ENCODE measurements at places on chromosomes 4 and X.

DNA sequence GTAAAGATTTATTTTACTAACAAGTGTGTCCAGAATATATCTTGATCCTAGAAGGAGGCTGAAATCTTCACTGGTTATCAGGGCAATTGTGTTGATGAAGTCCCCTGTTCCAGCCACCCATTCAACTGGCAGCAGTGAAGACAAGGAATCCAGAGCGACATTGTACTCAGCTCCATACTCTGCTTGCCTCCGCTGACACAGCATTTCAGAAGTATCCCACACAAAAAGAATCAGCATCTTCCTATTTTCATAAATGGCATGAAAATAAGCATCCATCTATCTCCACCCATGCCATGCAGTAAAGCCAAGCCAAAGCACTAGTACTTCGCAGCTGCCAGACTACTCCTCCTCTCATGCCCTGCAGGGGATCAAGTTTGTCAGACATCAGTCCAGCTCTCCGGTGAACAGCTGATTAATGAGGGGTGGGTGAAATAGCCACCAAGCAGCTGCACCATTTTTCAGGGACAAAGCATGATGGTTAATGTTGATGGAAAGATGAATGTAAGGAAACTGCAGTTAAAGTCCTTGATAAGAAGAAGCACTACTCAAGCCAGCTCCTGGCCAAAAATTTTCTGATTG lies 54.0 kb downstream of the COL25A1 start:
- DNase-seq: no peak

DNA sequence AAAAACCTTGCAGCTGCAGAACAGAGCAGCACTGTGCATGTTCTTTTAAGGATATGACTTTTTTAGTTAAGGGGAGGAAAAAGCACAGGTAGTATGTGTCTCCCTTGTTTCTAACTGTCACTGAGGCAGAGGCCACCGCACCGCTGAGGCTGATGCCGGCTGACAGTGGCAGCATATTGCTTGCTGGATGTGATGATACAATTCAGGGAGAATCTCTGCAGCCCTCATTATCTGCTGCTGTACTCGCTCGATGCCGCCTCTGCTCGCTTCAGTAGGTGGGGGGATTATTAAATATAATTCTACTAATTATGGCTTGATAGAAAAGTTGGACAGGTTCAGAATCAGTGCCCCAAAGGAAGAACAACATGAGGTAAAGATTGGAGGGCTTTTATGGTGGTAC lies 378.8 kb upstream of the NOCT start:
- no peak for DNase-seq

GRCh38 chrX:105323928-105324327 lies 103.4 kb upstream of the TEX13A start:
- no peak for DNase-seq

- no peak for DNase-seq
Measured at GRCh38 chr4:100295792-100296191, 105.5 kb upstream of the DDIT4L start.

All from stimulated activated CD8-positive, alpha-beta memory T cell treated with anti-CD3 and anti-CD28 coated beads, Interleukin-7, amount 100 ng/mL, for 24 hours (primary cell).